ENCODE measurements at places on chromosomes 5 and 9. TPM values are rescaled to one million over a fixed set of nuclear protein-coding genes. Genes with fewer than 3 reads are reported as not detected.

The CANX gene
- 398 TPM for total RNA-seq

The RGS7BP gene
- total RNA-seq = not detected

The MVB12B gene
- total RNA-seq = 2.6 TPM

- DNase-seq = no peak
Measured at GRCh38 chr5:17403695-17404490, 94.1 kb upstream of the TAF11L2 start.

DNA sequence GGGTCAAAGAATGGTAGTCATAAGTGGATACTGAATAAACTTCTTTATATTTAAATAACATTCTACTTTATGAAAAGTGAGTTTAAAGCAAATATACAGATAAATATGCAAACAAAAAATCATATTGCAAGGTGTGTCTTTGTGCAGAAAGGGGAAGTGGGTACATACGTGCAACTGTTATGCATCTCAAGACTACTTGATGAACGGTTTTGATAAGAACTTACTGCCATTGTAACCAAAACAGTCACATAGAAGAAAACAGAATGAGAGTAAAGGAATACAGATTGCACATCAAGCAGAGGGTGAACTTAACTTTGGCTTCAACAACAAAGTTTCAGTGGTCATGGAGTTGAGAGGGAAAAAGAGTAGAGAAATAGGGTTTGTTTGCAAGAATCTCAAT lies 9.9 kb downstream of the CAMK4 start:
- no peak for DNase-seq

- no peak for DNase-seq
Measured at GRCh38 chr5:103256178-103256577, 2.4 kb upstream of the MACIR start.

GRCh38 chr5:6714226-6715041 lies 1.2 kb downstream of the TENT4A start:
- DNase-seq = peak; percentile 23

- DNase-seq = no peak
Measured at GRCh38 chr5:142310803-142311202, 14.0 kb downstream of the SPRY4 start.
